ENCODE measurements at places on chromosomes 13 and 19. TPM values are rescaled to one million over a fixed set of nuclear protein-coding genes. Genes with fewer than 3 reads are reported as not detected.

KCNN4 gene
- polyA plus RNA-seq: 0.28 TPM

PINLYP gene
- polyA plus RNA-seq: 2.2 TPM

ZNF229 gene
- polyA plus RNA-seq: 8.4 TPM

AZU1 gene
- polyA plus RNA-seq: 0.07 TPM

MBD3L3 gene
- polyA plus RNA-seq: not detected

GRIN3B gene
- 0.32 TPM for polyA plus RNA-seq

ZNF560 gene
- polyA plus RNA-seq: 0.38 TPM

DNA sequence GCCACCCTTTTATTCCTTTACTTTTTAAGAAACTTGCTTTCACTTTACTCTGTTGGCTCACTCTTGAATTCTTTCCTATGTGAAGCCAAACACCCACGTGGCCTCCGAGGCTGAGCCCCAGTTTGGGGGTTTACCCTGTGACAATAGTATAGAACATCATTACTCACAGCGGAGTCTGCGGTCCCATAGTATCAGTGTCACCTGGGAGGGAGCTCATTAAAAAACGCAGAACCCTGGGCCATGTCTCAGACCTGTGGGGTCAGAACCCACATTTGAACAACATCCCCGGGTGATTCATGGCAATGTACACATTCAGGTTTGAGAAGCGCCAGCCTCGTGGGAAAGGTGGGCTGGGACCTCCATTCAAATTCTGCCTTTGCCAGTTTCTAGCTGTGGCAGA lies 36.0 kb upstream of the UBL3 start:
- no peak for DNase-seq

- no peak for DNase-seq
Observed at GRCh38 chr19:53328967-53329366, 4.6 kb upstream of the ZNF845 start.

DNA sequence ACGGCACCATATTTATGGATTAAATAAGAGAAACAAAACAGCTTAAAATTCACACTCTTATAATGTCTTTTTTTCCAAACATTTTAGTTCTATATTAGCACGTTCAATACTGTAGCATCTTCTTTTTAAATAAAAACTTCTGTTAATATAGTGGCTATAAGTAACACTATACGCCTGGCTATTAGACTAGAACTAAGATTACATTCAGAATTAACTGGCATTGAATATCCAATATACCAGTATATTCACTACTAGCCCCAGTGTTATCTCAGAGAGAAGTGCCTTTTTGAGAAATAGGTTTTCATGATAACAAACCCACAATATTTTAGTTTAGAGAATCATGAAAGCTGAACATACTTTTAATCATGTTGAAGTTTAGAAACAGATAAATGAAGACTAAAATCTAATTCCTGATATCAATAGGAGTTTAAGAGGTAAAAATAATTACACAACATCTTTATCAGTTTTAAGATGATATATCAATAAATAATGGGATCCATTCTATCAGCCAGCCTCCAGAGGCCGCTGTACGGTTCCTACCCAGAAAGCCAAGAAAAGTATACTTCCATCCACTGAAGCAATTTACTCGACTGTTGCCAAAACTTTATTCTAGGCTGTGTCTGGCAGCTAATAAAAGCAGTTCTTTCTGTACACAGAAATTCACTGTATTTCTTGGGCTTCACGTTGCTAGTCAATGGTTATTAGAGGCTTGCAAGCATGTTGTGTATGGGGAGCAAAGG lies 1113.4 kb upstream of the MIR17HG start:
- no peak for DNase-seq

DNA sequence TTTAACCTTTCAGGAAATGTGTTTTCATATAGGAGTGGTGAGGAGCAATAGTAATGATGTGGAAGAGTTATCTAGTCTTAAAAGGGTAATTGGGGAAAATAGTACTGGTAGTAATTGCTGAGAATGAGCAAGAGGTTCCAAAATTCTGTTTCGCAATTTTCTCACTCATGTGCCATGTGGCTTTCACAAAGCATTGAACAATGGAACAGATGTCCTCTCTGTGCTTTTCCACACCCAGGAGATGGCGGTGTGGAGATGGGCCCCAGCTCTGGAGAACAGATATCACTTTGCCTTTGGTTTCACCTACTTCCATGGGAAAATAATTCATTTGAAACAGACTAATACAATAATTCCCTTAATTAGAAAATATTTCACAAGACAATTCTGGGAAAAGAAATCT lies 170.0 kb upstream of the SLC10A2 start:
- no peak for DNase-seq

- DNase-seq: no peak
Observed at GRCh38 chr19:12965812-12966135, 3.6 kb upstream of the DAND5 start.

- no peak for DNase-seq
Observed at GRCh38 chr19:48308631-48309586, 16.4 kb upstream of the EMP3 start.

DNA sequence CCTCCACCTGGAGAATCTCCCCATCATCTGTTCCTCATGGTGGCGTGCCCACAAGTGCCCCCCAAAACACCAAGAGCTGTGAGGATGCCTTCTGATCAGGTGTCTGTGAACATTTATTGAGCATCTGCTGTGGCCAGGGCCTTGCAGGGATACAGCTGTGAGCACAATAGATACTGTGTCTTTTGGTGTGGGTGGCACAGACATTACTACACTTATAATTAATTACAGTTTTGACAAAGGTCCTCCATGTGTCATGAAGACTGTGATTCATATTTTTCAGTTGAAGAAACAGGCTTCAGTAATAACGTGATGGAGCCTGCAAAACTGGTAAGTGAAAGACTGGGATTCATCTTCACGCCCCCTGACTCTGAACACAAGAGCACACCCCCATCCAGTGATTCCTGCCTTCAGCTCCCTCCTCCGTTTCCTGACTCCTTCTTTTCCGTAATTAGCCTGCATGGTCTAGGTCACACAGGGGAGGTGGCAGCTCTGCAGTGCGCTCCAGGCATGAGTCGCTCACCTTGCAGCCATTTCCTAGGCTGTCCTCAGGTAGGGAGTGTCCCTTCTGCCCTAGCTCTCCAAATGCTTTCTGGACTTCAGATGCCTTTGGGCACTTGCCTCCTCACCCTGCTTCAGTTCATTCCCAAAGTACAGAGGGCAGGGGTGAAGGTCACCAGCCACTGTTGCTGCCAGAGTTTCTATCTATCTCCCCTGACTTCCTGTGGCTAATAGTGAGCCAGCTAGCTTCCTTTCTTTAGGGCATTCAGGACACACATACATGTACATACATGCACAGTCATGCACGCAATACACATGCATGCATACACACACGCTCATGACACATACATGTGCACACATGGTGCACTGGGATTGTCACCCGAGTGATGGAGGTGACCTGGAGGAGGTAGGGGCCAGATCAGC lies 66.5 kb downstream of the SIAH3 start:
- no peak for DNase-seq

DNA sequence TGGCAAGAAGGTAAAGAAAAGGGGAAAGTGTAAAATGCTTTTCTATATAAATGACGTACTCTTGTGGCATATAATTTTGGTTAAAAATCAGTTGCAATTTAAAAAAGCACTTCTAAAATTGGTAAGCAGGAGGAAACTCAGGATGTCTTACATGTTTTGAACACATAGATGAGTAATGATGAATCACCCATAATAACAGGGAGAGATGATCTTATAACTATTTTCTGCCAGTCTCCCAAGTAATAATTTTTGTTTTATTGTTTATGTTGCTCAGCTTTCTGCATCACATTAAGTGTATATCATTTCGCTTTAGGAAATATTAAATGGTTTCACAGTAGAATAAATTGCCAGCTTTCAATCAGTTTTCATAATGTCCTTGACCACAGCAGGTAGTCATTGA lies 1430.7 kb upstream of the PCDH20 start:
- no peak for DNase-seq

DNA sequence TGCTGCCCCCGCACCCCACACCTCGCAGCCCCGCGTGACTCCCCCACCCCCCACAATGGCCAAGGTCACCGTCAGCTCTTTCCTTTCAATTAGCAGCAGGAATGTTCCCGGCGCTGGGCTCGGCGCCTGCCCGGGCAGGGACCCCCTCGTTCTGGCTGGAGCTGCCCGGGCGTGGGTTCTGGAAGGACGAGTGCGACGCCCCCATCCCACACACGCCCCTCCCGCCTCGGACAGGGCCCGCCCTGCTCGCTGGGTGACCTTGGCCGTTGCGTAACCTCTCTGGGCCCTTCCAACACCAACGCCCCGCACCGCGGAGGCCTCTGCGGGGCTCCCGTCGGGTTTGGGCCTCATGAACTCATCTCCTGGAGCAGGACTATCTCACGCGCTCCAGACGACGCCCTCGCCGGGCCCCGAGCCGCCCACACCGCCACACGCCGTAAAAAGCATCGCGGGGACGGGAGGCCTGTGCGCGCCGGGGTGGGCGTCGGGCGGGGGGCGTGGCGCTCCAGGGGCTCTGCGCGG lies 10.3 kb downstream of the PALM start:
- DNase-seq: peak; percentile 6
